ENCODE measurements at places on chromosomes 5 and 9.
A peak's percentile ranks its signal among the peaks of the same experiment; 100 is the strongest.

DNA sequence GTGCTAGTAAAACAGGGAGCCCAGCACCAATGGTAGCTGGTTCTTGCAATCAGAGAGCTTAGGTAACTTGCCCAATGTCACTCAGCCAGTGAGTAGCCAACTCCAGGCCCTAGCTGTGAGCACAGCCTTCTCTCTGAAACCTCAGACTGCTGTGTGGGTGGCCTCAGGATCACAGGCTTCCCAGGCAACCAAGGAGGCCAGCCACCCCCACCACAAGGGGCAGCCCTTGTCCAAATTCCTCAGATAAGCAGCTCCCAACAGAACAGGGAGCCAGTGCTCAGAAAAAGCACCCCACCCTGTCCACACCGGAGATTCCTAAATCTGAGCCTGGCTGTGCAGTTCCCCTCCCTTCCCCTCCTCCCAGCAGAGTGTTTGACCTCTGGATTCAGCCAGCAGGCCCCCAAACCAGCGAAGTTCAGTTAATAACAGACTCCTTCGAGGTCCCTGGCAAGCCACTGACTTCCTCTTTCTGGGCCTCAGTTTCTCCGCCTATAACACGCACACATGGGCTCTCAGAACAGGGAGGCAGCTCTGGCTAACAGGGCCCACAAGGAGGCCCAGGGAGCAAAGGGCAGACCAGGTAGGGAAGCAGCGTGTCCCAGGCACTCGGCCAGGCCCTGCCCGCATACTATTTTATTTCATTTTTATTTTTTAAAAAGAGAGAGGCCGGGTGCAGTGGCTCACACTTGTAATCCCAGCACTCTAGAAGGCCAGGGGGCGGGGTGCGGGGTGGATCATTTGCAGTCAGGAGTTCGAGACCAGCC, 2.7 kb downstream of the EEIG1 start:
- DNase-seq = peak; percentile 19

GRCh38 chr9:76433406-76433805, 25.6 kb upstream of the GCNT1 start:
- no peak for DNase-seq

- DNase-seq = no peak
Measured at GRCh38 chr5:178630951-178631350, 4.1 kb upstream of the CLK4 start.

- DNase-seq = no peak
Measured at GRCh38 chr5:1227667-1228066, 2.5 kb downstream of the SLC6A18 start.

DNA sequence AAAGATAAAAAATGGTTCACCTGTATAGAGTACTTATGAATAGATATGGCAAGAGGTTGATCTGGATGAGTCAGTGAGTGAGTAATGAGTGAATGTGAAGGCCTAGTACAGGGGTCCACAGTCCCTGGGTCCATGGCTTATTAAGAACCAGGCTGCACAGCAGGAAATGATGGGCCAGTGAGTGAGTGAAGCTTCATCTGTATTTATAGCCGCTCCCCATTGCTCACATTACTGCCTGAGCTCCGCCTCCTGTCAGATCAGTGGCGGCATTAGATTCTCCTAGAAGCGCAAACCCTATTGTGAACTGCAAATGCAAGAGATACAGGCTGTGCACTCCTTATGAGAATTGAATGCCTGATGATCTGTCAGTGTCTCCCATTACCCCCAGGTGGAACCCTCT, 307.7 kb upstream of the ZNF608 start:
- no peak for DNase-seq

DNA sequence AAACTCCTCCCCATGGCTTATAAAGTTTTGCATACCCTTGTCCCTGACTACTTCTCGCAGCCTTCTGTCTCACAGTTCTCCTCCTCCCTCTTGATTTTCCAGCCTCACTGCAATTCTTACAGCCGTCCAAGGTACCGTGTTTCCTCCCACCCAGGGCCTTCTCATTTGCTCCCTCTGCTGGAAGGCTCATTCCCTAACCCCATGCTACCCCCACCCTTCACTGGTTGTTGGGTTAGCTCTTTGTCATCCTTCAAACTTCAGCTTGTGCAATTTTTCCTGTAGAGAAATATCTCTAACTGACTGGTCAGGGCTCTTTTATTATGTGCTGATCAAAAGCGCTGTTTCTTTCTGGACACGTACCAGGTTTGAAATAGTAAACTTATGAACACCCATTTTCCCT, 329.2 kb downstream of the EBF1 start:
- DNase-seq = no peak

GRCh38 chr5:122879076-122879475, 33.7 kb downstream of the SNX24 start:
- no peak for DNase-seq

GRCh38 chr5:85268194-85268593, 883.5 kb upstream of the EDIL3 start:
- DNase-seq = no peak

DNA sequence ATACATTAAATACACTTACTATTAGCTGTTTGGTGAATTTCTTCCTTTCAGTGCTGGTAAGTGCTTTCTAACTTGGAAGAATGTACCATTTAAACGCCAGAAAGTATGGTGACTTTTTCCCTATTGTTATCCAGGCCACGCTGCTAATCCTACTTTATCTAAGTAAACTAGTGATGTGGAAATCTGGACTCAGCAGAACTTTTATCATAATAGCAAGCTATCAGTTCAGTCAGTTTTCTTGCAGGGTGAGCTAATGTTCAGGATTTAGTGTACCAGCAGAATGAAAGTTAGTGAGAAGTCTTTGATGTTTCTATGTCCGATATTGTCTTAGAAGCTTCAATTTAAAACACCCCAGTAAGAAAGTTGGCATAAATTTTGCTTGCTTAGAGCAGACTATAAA, 72.2 kb downstream of the HSD17B4 start:
- DNase-seq = no peak

- DNase-seq = no peak
Measured at GRCh38 chr9:135299239-135299590, 180.4 kb upstream of the PPP1R26 start.

GRCh38 chr5:168874713-168875380, 295.7 kb upstream of the PANK3 start:
- DNase-seq = no peak

- no peak for DNase-seq
Measured at GRCh38 chr5:122192497-122193496, 63.5 kb downstream of the ZNF474 start.

- no peak for DNase-seq
Measured at GRCh38 chr9:76691517-76692313, 72.5 kb upstream of the PCA3 start.

GRCh38 chr5:154087260-154087659, 48.5 kb downstream of the MFAP3 start:
- no peak for DNase-seq

- DNase-seq = no peak
Measured at GRCh38 chr5:176725521-176726280, 78.4 kb downstream of the TSPAN17 start.

GRCh38 chr5:103358305-103358995, 99.9 kb downstream of the MACIR start:
- no peak for DNase-seq

DNA sequence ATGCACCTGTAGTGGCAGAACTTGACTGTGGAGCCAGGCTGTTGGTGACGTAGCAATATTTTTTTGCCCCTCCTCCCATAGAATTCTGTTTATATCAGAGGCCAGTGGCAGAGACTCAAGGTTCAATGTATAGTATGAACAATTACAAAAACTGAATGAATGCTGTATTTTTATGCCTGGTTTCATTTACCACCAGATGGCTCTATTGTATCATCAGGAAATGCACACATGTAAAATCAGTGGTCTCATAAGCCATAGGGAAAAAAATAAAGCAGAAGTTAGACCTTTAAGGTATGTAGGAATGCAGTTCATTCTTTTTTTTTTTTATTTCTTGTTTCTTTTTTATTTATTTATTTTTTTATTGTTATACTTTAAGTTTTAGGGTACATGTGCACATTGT, 43.6 kb downstream of the CCDC192 start:
- DNase-seq = no peak

GRCh38 chr5:12743582-12743981, 839.3 kb upstream of the CTNND2 start:
- no peak for DNase-seq

- no peak for DNase-seq
Measured at GRCh38 chr9:129572052-129572425, 48.9 kb downstream of the C9orf50 start.

- DNase-seq = no peak
Measured at GRCh38 chr5:168724227-168724626, 145.1 kb upstream of the PANK3 start.

- no peak for DNase-seq
Measured at GRCh38 chr5:97127727-97128126, 14.7 kb downstream of the LIX1 start.

DNA sequence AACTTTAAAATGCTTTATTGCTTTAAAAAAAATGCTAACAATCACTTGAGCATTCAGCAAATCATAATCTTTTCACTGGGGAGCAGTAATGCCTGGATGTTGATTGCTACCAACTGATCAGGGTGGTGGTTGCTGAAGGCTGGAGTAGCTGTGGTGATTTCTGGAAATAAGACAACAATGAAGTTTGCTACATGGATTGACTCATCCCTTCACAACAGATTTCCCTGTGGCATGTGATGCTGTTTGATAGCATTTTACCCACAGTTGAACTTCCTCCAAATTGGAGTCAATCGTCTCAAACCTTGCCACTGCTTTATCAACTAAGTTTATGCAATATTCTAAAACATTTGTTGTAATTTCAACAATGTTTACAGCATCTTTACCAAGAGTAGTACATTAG, 83.3 kb downstream of the MLLT3 start:
- no peak for DNase-seq

DNA sequence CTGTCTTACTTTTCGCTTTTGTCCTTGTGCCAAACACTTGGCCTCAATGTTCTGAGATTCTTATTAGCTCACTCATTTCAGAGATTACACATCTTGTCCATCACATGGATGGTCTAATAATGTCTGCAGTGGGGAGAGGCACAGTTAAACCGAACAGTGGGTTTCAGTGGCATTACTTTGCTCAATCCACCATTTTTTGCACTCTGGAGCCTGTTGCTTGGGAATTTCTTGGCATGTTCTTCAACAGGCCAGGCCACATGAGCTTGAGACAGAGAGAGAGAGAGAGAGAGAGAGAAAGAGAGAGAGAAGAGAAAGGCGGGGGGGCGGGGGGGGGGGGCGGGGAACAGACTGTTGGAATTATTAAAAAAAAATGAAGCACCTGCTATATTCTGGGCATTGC, 1327.8 kb upstream of the WWC1 start:
- no peak for DNase-seq

DNA sequence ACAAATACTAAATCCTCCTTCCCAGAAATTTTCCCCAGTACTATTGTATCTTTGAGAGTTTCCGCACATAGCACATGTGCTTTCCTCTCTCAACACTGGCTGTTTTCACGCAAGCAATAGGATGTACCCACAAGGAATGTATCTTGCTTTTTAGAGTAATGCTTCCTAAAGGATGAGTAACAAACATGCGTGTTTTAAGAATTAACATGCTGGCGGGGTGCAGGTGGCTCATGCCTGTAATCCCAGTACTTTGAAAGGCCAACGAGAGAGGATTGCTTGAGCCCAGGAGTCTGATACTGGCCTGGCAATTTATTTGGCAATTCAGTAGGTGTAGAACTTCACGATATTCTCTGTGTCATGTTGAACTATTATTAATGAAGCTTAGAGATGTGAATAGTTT, 4.6 kb downstream of the RUFY1 start:
- DNase-seq = no peak

DNA sequence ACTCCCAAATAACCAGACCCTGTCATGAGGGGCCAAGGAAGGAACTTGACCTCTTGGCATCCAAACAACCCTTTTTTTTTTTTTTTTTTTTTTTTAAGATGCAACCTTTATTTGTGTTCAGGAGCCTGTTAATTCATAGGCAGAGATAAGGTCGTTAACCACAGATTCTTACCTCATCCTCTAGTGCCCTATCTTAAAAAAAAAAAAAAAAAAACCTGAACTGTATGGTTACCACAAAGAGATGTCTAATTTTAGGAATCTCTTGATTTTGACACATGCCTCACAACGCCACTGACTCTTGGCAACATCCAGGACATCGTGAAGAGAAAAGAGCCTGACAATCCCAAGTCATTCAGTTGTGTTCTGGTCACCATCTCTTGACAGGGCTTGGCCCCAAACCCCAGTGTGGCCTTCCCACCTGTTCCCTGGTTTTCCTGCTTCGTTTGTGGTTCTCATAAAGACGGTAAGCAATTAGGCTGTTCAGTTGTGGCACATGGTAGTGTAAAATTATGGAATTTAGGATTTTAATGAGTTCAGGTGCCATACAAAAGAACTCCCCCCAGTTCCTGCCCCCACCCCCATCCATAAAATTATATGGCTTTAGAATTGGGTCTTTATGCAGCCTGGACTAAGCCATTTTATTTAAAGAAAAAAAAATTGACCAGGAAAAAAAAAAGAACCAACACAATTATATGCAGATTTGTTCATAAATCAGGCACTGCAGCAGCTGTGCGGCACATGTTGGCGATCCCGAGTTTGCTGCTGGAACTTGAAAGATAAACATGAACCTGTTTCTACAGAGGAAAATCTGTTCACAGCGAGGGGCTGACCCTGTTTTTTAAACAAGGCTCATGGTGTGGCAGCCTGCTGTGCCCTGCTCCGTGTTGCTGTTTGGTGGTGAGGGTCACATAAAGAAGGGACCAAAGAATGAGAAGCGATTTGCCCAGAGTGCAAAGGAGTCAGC, 267.8 kb upstream of the CLINT1 start:
- no peak for DNase-seq

- DNase-seq = no peak
Measured at GRCh38 chr9:127884427-127884911, 7.0 kb upstream of the AK1 start.

GRCh38 chr9:120040896-120041295, 539.1 kb downstream of the CDK5RAP2 start:
- DNase-seq = no peak

GRCh38 chr5:39319395-39319794, 44.9 kb downstream of the C9 start:
- no peak for DNase-seq

- DNase-seq = peak; percentile 17
Measured at GRCh38 chr9:89999534-90000370, 394.9 kb downstream of the GADD45G start.

- no peak for DNase-seq
Measured at GRCh38 chr5:113296676-113297075, 138.1 kb downstream of the TSSK1B start.

GRCh38 chr5:16612007-16612406, 4.8 kb downstream of the RETREG1 start:
- DNase-seq = no peak

DNA sequence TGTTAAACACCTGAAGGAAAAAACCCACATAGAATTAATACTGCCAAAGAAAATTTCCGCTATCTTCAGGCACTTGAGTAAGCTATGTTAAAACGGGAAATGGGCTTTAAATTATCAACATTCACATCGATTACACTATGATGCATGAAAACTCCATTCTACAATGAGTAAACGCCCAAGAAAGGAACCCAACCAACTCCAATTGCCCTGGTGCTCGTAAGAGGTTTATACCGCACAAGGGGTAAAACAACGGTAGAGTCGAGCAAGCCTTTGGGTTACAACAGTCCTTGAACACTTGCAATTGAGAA, 1.0 kb downstream of the AGTPBP1 start:
- DNase-seq = no peak

GRCh38 chr5:35869685-35870277, 13.1 kb downstream of the IL7R start:
- no peak for DNase-seq

Measured in AG04449 (cell line).